Keratinocyte (primary cell): ENCODE measurements at places on chromosomes 5 and 9.

- no peak for DNase-seq
These were observed 8.9 kb downstream of the F2R start for GRCh38 chr5:76724871-76725270.

- DNase-seq = no peak
These were observed 42.0 kb downstream of the PDCD1LG2 start for GRCh38 chr9:5552301-5552700.

DNA sequence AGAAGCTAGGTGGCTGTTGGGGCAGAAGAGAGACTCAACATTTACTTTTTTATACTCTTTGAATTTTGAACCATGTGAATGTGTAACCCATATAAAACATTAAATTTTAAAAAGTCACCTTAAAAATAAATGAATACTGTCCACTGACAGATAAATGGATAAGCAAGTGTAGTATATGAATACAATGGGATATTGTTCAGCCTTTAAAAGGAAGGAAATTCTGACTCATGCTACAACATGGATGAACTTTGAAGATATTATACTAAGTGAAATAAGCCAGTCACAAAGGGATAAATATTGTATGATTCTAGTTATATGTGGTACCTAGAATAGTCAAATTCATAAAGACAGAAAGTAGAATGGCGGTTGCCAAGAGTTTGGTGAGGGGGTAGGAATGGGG is 113.9 kb downstream of the TMEM174 start:
- no peak for DNase-seq

- no peak for DNase-seq
These were observed 5.3 kb downstream of the FOXE1 start for GRCh38 chr9:97858393-97858713.

GRCh38 chr9:34072868-34073590 is 24.3 kb upstream of the UBAP2 start:
- DNase-seq = no peak

GRCh38 chr9:99169982-99170761 is 51.6 kb downstream of the ALG2 start:
- no peak for DNase-seq

- no peak for DNase-seq
These were observed 37.2 kb downstream of the NTNG2 start for GRCh38 chr9:132199056-132199455.

- no peak for DNase-seq
These were observed 104.6 kb downstream of the MTX3 start for GRCh38 chr5:79886456-79886855.

DNA sequence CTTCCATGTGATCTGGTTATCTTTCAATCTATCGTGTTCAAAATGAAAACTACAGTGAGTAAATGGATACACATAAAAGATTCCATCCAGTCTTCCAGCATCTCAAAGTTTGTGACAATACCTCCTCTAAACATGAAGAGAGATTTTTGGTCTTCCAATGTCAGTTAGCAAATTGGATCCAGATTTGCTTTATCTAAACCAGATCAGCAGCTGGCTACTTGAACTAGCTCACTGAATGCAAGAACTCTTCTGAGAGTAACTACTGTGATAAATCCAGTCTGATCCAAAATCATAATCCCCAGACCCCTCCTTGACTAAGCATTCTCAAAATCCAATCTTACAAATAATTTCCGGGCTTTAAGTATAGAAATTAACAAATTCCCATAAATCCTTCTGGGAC is 2177.9 kb upstream of the C9orf72 start:
- no peak for DNase-seq

DNA sequence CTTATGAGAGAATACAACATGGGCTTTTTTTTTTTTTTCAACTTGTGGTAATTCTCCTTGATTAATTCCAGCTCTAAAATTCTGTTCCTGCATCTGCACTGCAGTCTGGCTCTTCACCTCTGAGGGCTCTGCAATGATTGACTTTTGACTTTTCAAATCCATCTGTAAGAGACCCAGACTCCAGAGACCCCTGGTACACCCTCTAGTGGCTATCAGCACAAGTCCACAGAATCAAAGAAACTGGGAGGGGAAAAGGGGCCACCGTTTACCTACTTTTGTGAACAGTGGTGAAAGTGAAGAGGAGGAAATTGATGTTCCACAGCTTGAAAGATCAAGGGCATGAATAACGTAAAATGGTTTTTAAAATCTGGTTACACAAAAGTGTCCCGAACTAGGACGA is 151.6 kb downstream of the SLIT3 start:
- DNase-seq = no peak

DNA sequence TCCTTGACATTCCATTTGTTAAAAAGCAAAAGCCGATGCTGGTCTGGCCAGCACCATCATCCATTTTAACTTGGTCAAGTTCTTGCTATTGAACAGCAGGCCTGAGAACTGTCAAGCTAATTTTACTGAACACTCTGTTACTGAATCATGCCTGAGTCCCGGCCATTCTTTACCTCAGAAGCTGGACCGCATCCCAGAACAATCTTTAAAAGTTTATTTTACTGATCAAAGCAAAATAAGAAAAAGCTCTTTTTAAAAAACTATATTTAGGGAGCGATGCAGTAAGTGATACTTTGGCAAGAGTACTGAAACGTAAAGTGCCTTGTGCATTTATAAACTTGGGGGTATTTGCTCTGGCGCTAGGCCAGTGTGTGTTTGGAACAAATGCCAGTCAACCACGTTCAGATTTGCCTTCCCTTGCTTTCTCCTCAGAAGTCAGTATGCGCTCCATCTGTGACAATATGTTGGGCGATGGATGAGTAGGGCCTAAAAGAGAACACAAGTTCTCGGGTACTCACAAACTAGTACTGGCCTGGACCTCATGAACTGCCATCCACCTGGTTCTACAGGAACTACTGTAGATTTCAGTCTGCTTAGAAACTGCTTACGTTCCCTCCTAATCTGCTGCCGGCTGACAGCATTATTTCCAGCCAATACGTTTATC is 161.9 kb downstream of the MAPKAP1 start:
- no peak for DNase-seq

GRCh38 chr9:127970401-127971313 is 10.1 kb downstream of the EEIG1 start:
- no peak for DNase-seq

DNA sequence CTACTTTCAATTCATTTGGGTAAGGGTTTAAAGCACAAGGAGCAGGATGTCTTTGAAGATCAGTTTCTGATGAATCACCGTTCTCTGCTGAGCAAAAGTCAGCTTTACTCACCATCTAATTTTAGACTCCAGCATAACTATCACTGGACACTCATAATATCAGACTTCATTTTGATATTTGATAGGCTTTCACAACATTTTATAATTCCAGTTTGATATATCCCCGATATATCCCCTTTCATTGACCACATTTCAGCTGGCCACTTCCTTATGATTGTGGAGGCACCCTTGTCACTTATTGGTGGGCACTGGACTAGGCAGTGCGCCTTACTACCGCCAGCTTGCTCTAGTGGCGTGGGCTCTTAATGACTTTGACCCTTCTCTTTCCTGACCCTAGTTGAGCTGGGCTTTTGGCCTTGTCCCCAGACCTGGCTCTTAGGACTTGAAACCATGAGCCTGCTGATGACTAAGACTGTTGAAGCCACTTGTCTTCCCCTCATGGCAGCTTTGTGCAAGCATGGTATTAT is 46.8 kb downstream of the CYSTM1 start:
- DNase-seq = no peak

DNA sequence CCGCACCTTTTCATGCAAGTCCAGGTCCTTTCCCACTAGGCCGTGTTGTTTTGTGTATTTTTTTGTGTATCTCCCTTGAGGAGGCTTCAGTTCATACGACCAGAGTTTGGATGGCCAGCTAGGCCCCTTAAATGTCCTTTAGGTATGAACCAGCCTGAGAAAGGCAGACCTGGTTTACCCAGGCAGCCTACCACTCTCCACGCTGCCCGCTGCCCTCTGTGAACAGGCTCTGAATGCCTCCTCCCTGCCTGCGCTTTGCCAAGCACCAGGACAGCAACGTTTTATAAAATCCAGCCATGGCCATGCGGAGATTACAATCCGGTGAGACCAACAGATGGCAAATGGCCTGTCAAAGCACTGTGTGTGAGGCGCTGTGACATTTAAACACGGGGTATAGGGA is 626 bp upstream of the CLTB start:
- no peak for DNase-seq

- no peak for DNase-seq
These were observed 334.5 kb downstream of the TLR4 start for GRCh38 chr9:118038713-118039112.

- DNase-seq = no peak
These were observed 29.4 kb upstream of the PDCD1LG2 start for GRCh38 chr9:5480919-5481318.

GRCh38 chr9:70519912-70520724 is 105.7 kb upstream of the KLF9 start:
- DNase-seq = no peak

DNA sequence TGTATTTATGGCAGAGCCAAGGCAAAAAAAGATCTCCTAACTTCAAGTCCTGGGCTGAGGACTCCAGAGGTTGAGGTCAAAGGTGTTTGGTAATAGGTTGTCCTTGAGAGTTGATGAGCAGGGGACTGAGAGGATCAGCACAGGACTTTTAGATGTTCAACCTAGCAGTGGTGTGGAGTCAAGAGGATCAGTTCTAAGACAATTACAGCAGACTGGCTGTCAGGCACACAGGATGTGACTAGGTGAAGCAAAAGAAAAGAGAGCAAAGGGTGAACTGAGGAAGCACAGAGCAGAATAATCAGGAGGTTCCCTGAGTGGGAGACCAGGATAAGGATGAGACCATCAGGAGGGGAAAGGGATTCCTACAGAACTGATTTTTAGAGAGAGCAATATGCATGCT is 10.9 kb downstream of the GZMA start:
- DNase-seq = no peak

DNA sequence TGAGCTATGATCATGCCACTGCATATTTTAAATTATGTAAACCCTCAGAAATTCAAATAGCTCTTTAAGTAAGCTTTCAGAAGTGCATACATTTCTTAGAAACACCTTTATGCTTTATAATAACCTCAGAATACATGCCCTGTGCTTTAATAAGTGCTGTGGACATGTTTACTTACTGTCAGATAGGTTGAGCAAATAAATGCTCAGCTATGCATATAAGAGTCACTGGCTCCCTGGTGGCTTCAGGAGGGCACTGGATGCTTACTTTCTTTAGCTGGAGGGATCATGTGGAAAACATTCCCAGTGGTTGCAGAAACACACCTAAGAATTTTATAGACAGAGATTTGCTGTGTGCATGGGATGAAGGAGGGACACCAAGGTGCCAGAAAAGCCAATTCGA is 74.4 kb downstream of the PDE6A start:
- DNase-seq = no peak

- DNase-seq = no peak
These were observed 1275.0 kb upstream of the CDH9 start for GRCh38 chr5:28313321-28313951.

DNA sequence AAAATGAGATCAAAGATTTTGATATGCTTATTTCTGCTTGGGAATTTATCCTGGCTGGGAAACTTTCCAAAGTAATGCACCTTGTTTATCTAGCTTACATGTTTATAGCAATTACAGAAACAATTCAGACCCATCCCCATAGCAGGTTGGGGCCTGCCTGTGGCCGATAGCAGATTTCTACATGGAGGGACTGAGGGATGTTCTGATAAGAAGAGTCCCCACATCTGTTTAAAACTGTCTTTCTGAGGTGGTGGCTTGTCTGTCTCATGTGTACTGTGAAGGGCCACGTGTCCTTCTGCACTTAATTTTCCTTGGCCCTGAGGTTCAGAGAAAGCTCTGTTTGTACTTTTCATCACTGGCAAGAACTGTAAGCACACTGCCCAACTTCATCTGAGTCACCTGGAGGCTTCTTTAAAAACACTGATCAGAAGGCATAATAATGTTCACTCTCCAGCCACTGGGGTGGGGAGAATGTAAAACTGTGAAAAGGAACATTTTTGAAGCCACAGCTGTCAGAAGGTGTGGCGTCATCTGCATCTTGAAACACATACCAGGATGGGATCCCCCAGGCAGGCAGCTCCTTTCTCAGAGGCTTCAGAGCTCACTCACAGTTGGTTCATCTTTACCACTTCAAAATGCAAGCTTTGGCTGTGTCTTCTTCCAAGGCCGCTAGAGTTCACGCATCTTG is 80.3 kb downstream of the MAP1B start:
- DNase-seq = no peak

DNA sequence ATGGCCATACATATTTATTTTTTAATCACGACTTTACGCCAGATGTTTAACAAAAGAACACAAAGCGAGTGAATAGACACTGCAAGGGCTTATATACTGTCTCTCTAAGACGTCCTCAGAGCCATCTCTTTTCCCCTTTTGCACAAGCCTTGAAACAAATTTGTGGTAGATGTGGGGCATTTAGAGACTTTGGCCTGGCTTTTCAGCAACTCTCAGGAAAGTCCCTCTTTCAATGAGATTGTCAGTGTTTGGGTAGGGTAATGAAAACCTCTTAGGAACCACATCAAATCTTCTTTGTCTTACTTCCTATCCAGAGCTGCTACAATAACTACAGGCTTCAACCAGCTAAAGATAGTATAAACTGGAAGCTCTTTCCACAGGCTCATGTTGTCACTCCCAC is 380.0 kb downstream of the ANXA1 start:
- DNase-seq = no peak

DNA sequence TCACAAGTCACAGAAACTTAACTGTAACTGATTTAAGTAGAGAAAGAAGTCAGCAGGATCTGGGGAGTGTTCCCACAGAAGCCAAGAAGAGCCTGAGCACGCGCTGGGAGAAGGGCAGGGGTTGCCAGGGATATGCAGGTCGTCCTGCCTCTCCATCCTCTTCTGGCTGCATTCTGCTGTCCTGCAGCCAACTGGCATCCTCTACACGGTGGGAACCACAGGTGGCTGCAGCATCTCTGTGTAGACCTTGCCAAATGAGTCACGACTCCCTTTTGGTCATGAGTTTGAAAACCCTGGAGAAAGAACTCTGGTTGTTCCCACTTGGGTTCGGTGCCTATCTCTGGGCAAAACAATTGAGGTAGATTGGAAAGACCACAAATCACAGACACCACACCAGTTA is 38.4 kb upstream of the PCA3 start:
- no peak for DNase-seq

DNA sequence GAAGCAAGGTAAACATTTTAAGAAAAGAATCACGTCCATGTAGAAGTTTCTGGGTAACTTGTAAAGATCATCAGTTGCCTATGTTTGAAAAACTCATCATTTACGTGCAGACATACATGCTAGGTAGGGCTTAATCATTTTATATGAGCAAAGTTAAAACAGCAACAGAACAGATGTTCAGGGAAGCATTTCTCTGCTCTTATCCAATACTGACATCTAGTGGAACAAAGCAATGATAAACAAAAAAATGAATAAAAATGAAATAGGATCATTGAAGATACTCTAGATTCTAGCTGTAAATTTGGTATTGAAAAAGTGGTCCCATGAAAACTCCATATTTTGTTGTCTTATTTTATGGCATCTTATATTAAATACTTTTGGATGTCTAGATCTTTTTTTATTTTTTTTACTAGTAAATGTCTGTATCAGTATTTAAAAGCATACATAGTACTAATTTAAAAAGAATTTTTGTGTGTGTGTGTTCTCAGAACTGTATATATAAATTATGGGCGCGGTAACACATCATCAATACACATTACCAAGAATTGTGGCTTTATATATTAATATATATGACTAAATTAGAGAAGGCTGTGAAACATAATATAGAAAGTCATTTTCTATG is 1050.2 kb downstream of the CDH12 start:
- DNase-seq = no peak

- no peak for DNase-seq
These were observed 2.4 kb downstream of the SAPCD2 start for GRCh38 chr9:137067860-137068538.
